ENCODE measurements at places on chromosomes 12 and 14.

DNA sequence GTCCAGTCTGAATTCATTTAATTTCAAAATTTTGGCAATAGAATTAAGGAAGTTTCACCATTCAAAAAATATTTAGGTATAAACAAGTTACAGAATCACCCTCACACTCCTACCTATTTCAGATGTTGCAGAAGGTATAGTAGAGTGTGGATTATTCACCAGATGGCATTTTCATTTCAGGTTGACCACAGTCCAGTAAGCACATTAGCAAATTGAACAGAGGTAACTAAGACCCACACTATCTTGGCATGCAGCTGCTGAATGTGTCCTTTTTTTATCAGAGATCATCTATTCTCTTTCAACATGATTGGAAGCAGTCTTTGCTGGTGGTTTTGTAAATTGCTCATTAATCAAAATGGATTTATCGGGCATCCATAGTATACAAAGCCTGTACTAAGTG, 151.8 kb upstream of the GARIN6 start:
- no peak for DNase-seq

- no peak for DNase-seq
These were observed 55.2 kb upstream of the KCNH3 start for GRCh38 chr12:49483619-49484018.

- peak; percentile 31 for DNase-seq
These were observed 91.8 kb downstream of the ESRRB start for GRCh38 chr14:76467711-76468155.

GRCh38 chr14:100045642-100046344, 19.4 kb upstream of the EVL start:
- DNase-seq, result no peak

GRCh38 chr12:119715268-119715620, 47.3 kb downstream of the PRKAB1 start:
- DNase-seq, result no peak

- no peak for DNase-seq
These were observed 151.3 kb upstream of the PRKD1 start for GRCh38 chr14:30078811-30079402.

- no peak for DNase-seq
These were observed 122.0 kb downstream of the AACS start for GRCh38 chr12:125187148-125187745.

- DNase-seq, result peak; percentile 51
These were observed 46.3 kb downstream of the NTS start for GRCh38 chr12:85920324-85920947.

- no peak for DNase-seq
These were observed 3.3 kb downstream of the ERP27 start for GRCh38 chr12:14935031-14935430.

- DNase-seq, result no peak
These were observed 249.9 kb downstream of the DAD1 start for GRCh38 chr14:22338917-22339715.

DNA sequence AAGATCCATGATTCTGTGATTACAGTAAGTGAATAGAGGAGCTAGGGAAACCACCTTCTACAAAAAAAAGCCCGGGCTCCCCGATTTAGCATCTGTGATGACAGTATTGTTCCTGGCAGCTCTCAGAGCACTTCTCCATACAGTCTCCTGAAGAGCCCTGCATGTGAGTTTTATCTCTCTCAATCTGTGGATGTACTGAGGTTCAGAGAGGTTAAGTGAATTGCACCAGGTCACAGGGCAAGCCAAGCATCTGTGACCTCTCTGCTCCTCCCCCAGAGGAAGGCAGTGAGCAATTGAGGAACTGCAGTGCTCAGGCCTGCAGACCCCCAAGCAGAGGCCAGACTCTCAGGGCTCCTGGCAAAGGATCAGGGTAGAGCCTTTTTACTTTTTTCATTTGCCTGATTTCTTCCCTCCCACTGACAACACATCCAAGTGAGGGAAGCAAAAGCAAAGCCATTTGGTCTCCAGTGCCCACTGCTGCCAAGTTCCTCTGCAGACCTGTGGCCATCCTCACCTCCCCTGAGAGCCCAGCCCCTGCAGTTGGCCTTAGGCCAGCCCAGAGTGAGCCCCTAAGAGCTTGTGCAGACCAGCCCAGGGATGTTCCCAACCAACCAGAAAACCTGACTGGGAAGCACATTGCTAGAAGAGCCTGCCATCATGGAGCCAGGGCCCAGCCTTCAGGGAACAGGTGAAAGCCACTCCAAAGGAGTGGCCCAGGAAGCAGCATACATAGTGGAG, 47.6 kb upstream of the PNMA1 start:
- no peak for DNase-seq

- no peak for DNase-seq
These were observed 80.2 kb downstream of the TUNAR start for GRCh38 chr14:95956601-95957460.

DNA sequence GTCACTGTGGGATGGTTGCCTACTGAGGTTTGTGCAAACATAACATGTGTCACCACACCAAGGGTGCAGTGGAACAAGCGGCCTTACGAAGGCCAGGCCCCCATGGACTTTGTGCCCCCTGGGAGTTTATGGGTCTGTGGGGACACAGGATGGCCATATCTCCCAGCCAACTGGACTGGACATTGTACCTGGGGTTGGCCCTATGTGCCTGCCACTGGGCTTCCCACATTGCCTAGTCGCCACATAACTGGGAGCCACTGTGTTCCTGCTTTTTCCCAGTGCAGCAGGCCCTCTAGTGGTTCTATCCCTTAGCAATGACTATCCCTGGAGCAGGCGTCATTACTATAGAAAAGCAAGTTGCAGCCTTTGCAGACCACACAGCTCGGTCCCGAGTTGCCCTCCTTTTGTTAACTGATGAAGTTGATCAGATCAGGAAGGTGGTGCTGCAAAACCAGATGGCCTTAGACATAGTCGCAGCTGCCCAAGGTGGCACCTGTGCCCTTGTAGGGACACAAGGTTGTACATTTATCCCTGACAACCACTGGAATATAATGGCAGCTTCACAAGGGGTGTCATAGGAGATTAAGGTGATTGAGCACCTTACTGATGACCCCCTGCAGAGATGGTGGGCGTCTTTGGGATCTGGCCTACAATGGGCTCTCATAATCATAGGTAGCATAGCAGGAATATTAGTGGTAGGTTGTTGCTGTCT, 15.2 kb upstream of the RNASE12 start:
- DNase-seq, result no peak

DNA sequence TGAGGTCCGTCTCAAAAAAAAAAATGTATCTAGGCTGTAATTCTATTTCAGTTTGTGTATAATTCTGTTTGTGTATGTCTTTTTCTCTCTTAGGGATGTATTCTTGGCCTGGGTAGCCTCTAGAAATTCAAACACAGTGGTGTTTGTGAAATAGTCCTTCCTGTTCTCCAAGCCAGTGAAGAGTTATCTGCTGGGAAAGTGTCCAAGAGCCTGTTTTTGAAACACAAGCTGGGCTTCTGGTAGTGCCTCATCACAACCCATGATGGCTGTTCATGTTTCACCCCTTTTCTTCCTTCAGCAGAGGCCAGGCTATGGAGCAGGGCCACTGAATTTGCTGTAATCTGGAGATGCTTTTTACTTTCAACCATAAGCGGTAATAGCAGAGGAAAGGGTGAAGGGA, 14.7 kb downstream of the METTL3 start:
- DNase-seq, result no peak

DNA sequence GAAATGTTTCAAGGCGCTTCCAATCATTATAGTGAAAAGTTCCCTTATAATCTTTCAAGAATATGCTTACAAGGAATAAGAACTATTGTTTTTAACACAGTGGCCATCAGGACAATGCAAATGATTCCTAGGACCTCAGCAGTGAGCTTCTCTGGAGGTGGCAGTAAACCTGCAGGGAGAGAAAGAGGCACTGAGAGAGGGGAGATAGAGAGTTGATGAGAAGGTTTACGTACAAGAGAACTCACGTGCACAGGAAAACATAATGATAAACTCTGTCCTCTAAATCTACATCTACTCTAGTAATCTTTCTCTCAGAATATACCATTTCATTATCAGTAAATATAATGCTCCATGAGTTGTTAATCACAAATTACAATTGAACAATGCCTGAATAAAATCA, 715 bp downstream of the KLRC4 start:
- no peak for DNase-seq

GRCh38 chr12:8709124-8709830, 11.5 kb downstream of the RIMKLB start:
- DNase-seq, result no peak

GRCh38 chr12:20476551-20476950, 108.2 kb downstream of the PDE3A start:
- DNase-seq, result no peak

DNA sequence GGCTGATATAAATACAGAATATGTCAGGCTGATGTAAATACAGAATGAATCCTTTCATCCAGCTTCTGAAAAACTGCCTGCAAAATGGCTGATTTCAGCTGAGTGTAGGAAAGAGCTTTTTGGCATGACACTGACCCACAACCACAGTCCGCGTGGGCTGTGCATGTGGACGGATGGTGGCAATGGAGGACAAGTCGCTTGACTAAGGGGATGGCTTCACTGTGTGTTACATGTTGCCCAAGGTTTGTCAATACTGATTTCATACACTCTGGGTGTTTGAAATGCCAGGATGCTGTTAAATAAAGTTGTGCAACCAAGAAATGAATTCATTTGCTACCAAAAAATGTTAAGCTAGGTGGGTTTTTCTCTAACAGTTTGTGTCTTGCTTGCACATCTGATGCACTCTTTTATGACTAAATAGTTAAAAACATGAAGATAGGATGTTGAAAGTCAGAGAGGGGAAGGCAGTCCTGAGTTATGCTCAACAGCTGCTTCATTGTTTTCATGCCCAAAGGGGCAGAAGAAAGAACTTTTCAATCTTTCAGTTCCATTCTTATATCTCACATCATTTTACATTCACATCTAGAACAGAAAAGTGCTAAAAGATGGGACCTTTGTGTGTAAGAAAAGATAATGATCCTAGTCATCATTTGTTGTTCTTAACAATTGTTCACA, 36.5 kb upstream of the OVCH1 start:
- DNase-seq, result no peak

GRCh38 chr14:79278798-79279644, 932.3 kb downstream of the DIO2 start:
- DNase-seq, result peak; percentile 92

DNA sequence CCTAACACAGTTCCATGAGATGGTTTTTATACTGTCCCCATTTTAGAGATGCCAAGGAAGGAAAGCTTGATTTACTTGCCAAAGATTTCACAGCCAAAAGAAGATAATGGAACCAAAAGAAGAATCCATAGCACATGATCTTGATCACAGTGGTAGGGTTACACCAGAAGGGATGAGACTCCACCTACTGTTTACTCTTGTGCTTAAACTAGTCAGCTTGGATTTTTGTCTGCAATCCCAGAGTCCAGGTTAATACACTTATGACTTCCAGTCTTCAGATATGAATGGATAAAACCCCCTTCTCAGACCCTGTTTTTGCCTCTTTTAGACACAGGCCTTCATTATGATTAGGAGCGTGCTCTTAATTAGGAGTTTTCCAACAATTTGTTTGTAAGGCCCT, 454.2 kb downstream of the AEBP2 start:
- DNase-seq, result no peak
